ENCODE measurements at places on chromosomes 5 and 9.

GRCh38 chr5:41537581-41537980, 27.2 kb upstream of the PLCXD3 start:
- no peak for DNase-seq

DNA sequence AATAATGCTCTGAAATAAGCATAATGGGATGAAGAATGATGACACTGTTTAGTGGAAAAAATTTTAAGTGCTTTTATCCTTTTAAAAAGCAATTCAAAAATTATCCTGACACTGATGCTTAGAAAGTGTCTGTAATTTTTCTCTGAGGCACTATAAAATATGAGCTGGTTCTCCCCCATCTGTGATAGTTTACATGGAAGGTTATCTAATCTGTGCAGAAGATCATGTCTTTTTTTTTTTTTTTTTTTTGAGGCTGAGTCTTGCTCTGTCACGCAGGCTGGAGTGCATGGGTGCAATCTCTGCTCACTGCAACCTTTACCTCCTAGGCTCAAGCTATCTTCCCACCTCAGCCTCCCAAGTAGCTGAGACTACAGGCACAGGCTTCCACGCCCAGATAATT, 15.2 kb upstream of the TAF11L2 start:
- DNase-seq = no peak

- DNase-seq = no peak
These were observed 10.7 kb downstream of the ARHGAP26 start for GRCh38 chr5:142780871-142781270.

GRCh38 chr5:110726249-110727024, at the start of gene TMEM232:
Gene TMEM232, minus strand, starts transcription at chr5:110726671. Its CDS starts 59,319 bp downstream, at chr5:110667352.
- DNase-seq = peak; percentile 79

GRCh38 chr9:5515261-5515650, 4.9 kb downstream of the PDCD1LG2 start:
- DNase-seq = no peak

Measured in dorsolateral prefrontal cortex (tissue), 122 donors.